ENCODE measurements at places on chromosomes 4 and X.

GRCh38 chr4:119774840-119775239 lies 146.2 kb upstream of the PDE5A start:
- no peak for DNase-seq

DNA sequence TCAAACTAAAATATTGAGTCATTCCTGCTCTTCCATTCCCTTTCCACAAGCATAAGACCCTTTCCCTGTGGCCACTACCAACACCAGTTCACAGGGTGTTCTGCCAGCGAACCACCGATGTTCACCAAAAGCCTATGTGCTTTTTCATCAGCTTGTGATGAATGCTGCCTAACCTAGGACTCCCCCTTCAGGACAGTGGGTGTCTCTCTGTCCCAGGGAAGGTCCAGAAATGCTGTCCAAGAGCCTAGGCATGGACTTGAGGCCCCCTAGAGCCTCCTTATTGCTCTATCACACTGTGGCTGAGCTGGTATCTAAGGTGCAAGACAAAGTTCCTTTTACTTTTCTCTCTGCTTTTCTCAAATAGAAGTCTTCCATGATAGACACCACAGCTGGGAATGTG lies 1015.6 kb downstream of the PCDH19 start:
- no peak for DNase-seq

GRCh38 chrX:139862208-139862607 lies 70.6 kb downstream of the ATP11C start:
- DNase-seq, result no peak

DNA sequence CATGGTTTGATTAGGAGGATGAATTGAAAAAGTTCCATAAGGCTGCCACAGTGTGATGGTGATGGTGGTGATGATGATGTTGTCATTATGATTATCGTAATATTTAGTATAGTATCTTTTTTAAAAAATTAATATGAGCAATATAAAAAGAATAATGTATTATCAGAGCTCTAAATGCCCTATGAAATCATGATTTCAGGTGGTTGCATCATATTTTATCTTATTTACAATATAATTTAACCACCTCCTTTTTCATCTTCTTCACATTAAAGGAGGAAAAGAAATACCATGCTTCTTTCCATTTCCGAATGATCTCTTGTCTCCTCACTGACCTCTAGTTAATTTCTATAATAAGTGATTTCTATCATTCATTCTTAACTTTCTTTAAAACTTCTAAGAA lies 225.9 kb downstream of the RAPGEF2 start:
- DNase-seq, result no peak

DNA sequence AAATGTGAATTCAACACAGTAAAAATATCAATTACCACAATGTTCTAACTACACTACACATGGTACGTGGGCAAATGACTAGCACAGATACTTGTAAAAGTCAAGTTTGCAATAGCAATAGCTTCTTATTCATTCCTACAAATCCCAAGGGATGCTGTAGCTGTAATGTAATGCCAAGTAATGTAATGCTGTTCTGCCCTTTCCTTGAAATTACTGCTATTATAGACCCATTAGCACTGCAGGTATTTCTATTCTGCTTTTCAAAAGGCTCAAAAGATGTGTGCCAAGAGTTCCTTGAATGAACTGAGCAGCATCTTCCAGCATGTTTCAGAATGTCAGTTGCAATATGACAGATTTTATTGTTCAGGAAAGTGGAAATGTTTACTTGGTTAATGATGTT lies 129.9 kb upstream of the BANK1 start:
- DNase-seq, result no peak

DNA sequence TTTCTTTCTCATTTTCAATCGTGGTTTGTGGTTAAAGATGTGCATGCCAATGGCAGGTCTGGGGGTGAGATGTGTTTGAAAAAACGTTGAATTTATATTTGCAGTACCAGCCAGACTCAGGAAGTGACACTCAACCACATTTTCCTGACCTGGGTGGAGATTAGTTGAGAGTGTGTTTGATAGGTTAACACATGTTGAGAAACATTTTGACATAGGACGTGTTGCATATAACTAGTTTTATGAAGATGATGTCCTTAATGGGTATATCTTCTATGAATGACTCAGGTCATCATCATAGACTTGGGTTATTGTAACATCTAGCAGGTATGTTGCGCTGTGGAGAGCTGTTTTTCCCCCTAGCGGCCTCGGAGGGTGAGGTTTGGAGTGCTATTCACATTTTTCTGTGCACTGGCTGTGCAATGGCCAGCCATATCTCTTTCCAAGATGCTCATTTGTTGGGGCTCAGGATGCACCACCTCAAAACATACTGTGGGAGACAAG lies 21.7 kb upstream of the CD38 start:
- DNase-seq, result no peak

- DNase-seq, result no peak
These were observed 28.6 kb downstream of the MAGEB1 start for GRCh38 chrX:30275498-30275897.

Measured in fibroblast of the conjunctiva (primary cell).